ENCODE measurements at places on chromosomes 2 and 18.

DNA sequence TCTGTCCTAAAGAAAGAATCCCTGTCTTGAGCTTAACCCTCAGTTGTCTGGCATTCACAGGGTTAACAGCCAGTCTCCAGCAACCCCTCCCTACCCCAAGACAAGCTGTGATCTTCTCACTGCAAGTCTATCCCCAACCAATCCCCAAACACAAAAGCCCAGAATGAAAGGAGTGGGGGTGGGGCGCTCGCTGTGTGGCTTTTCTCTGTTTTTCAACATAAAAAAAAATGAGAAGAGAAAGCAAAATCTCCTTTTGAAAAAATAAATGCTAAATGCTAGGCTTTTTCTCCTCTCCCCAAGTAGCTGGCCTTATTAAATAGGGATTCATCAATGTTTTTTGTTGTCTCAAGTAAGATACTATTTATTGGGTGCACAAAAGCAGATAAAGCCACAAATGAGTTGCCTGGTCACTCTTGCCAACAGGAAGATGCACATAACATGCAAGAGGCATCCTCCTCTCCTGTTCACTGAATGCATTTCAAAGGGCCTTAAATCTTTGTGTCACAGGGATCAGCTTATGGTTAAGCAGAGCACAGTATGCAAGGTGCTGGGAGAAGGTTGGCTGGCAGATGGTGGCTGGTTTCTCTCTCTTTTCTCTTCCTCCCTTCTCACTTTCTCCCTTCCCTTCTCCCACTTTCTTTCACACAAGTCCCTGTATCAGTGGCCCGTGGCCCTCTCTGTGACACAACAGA is 225.6 kb downstream of the CMPK2 start:
- no peak for DNase-seq

GRCh38 chr2:190119923-190120590 is 57.5 kb upstream of the MSTN start:
- no peak for DNase-seq

DNA sequence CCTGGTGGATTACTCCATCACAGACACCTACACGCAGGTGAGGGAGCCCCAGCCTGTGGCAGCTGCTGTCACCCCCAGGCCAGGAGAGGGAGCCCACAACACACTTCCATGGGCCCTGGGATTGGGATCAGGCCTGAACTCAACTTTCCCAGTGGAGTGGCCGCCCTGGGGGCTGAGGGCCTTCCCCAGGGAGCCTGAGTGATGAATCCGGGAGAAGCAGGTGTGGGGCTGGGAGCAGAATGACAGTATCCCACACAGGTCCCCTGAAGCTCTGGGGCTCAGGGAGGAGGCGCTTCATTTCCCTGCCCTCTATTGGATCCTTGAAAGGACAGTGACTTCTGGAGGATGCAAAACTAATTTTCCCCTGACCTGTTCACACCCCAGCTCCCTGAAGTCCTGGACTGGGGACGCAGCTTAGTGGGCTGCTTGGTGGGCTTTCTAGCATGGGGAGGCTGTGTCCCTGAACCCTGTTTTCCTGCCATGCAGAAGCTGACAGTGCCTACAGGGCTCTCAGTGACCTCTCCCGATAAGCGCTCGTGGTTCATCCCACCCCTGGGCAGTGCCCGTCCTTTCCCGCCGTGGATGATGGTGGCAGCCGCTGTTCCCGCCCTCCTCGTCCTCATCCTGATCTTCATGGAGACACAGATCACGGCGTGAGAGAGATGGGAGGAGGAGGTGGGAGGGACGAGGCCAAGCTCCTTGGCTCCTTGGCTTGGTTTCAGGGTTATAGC is 11.0 kb downstream of the SLC4A3 start:
- DNase-seq: no peak

DNA sequence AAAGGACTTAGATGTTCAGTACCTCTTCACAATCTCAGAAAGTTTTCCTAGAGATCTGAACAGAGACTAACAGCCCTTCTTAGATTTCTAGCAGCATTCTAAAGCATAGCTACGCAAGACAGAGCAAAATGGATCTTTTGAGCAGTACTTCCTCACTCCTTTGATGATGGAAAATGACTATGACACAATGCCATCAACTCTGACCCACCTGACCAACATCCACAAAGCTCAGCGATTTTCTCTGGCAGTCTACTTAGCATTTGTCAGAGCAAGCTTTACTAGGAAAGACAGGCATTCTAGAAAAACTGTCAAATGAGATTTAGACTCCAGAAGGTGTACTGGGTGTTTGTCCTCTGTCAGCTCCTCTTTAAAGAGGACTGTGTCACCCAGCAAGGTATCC is 180.9 kb upstream of the ACVR2A start:
- DNase-seq: no peak

DNA sequence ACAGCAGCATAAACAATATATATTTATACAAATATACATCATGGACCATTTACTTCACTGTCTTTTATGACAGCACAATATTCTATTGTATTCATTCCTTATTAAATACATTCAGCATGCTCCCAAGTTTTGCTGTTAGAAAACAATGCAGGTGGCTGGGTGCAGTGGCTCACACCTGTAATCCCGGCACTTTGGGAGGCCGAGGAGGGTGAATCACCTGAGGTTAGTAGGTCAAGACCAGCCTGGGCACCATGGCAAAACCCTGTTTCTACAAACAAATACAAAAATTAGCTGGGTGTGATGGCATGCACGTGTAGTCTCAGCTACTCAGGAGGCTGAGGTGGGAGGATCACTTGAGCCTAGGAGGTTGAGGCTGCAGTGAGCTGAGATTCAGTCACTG is 39.0 kb downstream of the NPC1 start:
- no peak for DNase-seq

GRCh38 chr18:10497206-10497749 is 28.5 kb upstream of the NAPG start:
- DNase-seq: no peak

GRCh38 chr2:33531549-33532059 is 55.2 kb downstream of the RASGRP3 start:
- DNase-seq: no peak

DNA sequence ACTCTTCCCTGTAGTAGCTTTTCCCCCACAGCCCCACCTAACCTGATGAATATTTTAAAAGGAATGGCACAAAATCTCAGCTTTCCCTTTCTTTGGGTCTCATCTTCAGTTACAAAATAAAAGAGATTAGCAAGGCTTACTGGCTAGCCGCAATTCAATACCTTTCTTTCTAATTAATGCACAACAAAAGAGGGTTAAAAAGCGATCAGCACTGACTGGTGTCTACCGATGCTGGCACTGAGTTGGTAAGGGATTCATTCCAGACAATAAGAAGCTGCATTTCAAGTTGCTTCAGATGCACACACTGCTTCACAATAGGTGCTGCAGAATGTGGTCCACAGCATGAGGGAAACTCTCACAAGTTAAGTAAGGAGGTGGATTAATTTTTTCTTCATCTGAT is 41.9 kb downstream of the HDHD2 start:
- no peak for DNase-seq

DNA sequence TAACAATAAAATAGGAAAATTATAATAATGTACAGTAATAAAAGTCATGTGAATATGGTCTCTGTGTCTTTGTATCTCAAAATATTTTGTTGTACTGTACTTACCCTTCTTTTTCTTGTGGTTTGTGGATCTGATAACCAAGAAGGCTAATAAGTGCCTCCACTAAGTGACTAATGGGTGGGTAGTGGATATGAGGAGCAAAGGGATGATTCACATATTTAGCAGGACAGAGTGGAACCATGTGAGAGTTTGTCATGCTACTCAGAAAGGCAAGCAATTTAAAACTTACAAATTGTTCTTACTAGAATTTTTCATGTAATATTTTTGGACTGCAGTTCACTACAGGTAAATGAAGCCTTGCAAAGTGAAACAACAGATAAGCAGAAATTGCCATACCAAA is 1241.2 kb upstream of the CDH2 start:
- DNase-seq: no peak

DNA sequence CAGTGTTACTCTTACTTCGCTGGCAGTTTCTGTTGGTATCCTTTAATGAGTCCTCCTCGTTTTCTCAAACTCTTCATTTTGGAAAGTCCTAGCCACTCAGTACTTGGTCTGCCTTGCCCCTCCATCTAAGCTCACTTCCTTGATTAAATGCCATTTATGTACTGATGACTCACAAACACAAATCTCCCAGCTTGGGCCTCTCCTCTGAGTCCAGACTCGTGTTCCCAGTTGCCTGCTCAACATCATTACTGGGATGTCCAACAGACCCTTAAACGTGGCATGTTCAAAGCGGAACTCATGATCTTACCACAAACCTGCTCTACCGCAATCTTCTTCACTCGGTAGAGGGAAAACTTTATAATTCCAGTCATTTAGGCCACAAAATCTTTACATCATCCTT is 13.8 kb upstream of the CCDC68 start:
- no peak for DNase-seq

DNA sequence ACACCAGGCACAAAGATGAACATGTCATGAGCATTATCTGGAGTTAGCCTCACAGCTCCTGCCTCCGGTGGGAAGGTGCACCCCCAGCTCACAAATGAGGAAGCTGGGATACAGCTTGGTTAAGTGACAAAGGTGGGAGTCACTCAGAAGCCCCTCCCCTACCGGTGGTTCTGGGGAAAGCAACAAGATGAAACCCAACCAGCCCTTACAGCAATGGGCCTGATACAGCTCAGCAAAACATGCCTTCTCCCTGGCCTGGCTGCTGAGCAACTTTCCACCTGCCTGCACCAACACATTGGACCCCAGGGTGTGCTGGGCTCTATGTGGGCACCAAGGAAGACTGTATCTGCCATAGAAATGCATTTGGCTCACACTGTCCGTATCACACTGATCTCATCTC is 113.2 kb downstream of the GYPC start:
- DNase-seq: no peak

DNA sequence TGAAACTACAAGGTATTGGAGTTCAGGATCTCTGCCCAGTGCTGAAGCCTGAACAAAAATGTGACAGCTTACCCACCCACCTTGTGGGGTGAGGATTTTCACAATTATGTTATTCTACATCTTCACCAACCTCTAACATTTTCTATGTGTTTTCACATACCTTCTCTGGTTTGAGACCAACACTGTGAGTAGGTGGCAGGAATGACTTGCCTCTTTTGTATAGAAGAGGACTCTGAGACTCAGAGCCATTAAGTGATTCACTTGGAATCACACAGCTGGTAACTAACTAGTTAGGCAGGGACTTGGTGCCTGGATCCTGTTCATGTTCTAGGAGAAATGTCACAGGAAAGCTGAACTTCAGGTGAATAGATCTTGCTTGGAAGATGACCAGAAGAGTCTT is 14.8 kb upstream of the SRBD1 start:
- no peak for DNase-seq

GRCh38 chr2:96760986-96761832 is 507 bp downstream of the CNNM4 start:
- DNase-seq: peak; percentile 10

DNA sequence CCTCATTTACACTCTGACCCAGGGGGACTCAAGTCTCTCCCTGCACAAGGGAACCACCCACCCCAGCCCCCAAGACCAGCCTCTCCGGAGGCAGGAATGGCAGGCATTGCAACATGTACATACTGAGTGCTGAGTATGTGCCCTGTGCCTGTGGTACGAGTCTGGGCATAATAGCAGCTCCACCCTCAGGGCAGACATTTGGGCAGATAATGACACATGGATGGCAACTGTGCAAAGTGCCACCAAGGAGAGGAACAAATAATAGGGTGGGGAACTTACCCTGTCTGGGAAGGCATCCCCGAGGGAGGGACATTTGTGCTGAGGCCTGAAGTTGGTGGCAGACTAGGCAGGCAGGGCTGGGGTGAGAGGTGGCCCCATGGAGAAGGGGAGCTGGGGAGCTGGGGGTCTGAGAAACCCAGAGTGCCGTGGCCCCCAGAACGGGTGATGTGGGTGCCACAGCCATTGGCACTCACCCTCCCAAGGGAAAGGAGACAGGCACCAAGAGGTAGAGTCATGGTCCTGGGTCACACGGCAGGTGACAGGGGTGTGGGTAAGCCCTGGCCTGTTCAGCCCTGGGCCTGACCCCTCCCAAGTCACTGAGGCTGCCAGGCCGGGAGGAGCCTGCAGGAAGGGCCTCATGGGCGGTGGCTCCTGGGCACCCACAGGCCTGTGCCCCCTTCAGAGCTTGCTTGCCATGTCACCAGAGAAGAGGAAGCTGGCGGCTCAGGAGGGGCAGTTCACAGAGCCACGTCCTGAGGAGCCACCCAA is 15.7 kb upstream of the GPR17 start:
- no peak for DNase-seq

- no peak for DNase-seq
Measured at GRCh38 chr2:40394031-40394430, 57.9 kb downstream of the SLC8A1 start.

DNA sequence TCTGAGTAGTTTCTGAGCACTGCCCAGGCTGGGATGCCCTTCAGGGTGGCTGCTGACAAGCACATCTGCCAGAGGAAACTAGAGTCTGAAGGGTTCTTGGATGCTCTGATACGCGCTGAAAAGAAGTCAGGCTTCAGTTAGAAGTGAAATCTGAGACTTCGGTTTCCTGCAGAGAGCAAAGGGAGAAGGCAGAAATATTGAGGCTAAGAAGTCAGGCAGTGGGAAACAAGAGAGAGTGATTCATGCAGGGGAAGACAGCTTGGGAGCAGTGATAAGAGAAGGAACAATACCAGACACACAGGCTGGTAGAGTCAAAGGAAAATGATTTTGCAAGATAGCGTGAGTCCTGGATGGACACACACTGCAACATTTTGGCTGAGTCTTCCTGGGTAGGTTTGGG is 51.0 kb upstream of the BOD1L2 start:
- DNase-seq: no peak

DNA sequence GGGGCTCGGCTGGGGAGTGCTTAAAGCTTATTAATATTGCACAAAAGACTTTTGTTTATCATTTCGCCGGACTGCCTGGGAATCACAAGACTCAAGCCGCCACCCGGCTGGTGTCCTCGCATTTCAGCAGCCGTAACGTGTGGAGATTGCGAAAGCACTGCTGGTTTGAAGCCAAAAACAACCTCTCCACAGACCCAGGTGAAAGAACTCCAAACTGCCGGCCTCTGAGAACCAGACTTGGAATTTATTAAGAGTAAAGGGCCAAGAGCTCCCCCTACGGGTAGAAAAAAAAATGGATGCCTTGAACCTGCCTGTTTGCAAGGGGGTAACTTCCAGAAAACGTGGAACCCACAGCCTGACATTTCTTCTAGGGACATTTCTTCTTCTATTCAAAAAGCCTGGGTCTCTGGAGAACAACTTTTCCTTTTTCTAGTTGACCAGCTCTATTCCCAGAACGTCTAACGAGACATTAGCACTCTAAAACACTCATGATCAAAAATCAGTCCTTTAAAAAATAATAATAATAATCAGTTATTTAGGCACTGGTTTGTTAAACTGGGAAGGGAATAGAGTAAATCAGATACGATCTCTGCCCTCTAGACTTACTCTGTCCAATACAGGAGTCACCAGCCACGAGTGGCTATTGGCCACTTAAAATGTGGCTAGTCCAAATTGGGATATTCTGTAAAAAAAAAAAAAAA is 216.3 kb downstream of the C1D start:
- DNase-seq: peak; percentile 6

- DNase-seq: no peak
Measured at GRCh38 chr2:105404736-105405135, 5.9 kb upstream of the FHL2 start.

GRCh38 chr2:120751553-120751952 is 15.9 kb downstream of the GLI2 start:
- no peak for DNase-seq
